H9 (cell line): ENCODE measurements at places on chromosomes 16 and 17.

- no peak for DNase-seq
These were observed 472.7 kb downstream of the KCNJ2 start for GRCh38 chr17:70642059-70642458.

- DNase-seq = peak; percentile 39
These were observed 977 bp upstream of the CA10 start for GRCh38 chr17:52159246-52160135.

- DNase-seq = no peak
These were observed 7.3 kb upstream of the CPHXL start for GRCh38 chr16:75733305-75734211.

DNA sequence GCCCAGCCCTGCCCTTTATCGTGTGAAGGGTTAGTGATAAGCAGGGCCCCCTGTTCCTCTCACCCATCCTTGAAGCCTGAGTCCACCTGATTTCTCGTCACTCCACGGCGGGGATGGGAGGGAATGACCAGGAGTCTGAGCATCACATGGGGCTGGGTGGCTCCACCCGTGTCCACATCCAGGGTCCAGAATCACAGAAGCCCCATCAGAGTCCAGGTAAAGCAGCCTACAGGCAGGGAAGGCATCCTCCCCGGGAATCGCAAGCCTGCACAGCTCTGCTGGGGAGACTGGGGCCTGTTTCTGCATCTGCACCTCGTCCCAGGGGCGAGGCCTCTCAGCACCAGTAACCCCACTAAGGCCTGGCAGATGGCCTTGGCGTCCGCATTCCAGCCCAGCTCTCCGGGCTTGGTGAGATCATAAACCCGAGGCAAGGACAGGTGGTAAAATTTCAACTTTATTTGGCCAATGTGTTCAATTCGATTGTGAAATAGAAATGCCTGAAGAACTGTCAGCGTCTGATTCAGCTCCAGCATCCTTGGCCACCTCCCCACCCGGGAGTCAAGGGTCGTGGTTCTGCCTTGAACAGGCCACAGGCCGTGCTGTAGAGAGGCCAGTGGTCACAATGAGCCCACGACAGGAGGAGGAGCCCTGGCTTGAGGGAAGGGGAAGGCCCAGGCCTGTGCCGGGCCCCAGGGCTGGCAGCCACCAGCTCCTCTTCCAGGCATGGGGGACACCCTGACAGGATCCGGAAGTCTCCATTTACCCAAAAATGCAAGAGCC lies 8.1 kb upstream of the PPP1R27 start:
- DNase-seq = no peak

DNA sequence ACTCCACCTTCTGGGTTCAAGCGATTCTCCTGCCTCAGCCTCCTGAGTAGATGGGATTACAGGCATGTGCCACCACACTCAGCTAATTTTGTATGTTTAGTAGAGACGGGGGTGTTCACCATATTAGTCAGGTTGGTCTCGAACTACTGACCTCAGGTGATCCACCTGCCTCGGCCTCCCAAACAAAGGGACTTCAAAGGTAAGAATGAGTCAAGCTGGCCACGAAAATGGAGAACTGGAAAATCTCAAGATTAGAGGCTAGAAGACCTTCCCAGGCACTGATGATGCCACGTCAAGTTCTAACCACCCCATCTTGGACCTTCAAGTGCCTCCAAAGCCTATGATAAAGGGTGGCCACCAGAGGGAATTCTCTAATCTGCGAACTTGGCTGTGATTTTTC lies 1.3 kb upstream of the CCL15 start:
- peak; percentile 11 for DNase-seq

DNA sequence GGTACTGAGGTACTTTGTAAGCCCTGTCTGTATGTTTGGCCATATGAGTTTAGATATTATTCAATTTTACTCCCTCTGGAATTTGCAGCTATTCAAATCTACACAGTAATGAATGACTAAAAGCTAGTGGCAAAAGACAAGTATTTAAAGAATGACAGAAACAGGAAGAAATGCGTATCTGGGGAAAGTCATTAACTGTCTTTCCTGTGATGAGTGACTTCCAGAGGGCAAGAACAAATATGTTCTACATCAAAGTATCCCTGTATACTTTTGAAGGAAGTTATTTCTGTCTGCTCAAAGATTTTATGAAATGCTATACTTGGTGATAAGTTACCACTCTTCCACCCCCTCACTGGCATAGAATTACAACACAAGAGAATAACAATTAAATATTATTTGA lies 489.3 kb upstream of the SOX9 start:
- no peak for DNase-seq

- no peak for DNase-seq
These were observed 16.7 kb downstream of the CDH11 start for GRCh38 chr16:65105171-65105570.

GRCh38 chr17:37025847-37026530 lies 77.2 kb downstream of the AATF start:
- DNase-seq = no peak

DNA sequence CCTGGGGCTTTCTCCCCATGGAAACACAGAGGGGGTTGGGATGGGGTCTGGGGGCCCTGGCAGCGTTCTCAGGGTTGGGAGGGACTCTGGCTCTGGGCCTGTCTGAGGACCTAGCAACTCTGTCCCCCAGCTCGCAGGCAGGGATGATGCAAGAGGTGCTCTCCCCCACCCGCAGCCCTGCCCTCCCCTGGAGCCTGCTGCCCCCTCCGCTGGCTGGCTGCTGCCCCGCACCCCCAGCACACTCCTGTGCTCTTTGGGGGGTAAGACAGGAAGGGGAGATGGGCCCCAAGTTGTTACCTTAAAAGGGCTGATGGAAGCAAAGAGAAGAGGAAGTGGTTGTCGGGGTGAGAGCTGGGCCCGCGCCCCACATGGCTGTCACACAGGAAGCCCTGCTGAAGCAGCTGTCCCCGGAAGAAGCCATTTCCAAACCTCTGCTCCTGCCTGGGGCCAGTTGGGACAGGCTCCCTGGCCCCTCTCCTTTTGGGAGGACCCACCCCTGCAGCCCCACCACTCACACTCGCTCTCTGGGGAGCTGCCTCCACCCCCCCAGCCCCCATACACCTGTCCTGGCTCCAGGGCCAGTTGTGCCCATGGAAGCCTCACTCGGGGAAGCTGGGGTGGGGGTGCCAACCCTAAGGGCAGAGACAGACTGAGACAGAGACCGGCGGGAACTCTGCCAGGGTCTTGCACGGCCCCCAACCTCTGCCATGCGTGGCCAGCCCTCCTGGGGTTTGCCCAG lies 2.5 kb downstream of the CORO1A start:
- no peak for DNase-seq
